ENCODE measurements at places on chromosomes 7 and 10.

GRCh38 chr10:76558586-76558985 lies 1079.0 kb downstream of the KCNMA1 start:
- ATAC-seq, result peak; percentile 17

GRCh38 chr10:97850446-97850845 lies 803 bp downstream of the GOLGA7B start:
- ATAC-seq, result peak; percentile 65

DNA sequence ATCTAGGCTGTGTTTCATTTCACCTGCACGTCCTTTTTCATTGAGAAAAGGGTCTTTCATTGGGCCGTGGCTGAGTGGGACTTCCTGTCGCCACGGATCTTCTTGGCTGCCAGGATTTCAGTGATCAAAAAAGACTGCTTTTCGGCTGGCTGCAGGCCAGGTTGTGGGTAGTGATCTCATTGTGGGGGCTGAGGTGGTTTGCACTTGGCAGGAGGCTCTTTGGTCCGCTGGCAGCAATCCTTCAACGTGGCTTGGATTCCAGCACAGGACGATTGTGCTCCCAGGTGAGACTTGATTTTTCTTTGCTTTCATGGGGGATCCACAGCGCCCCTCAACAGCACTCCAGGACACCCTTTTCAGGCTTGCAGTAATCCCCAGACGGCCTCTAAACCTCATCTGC lies 29.0 kb upstream of the ZNF273 start:
- ATAC-seq, result no peak

GRCh38 chr7:16535500-16535899 lies 8.9 kb downstream of the LRRC72 start:
- no peak for ATAC-seq

DNA sequence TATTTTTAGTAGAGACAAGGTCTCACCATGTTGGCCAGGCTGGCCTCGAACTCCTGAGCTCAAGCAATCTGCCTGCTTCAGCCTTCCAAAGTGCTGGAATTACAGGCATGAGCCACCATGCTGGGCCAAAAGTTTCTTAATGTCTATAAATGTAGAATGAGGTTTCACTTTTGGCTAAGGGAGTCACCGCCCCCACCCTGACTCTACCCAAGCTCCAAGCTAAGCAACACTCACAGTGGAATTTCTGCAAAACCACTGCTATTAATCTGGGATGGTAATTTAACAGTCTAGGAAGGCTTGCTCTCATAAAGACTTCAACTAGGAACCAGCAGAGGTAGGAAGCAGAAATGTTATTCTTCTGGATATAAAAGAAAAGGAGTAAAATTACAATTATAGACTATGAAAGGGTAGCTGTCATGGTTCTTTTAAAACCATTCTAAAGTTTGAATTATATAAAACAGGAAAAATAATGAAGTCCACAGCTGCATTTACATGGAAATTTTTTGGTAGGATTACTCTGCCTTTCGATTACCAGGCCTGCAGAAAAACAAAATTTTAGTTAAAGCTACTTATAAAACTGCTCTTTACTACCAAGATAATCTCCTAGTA lies 211.6 kb downstream of the SFMBT2 start:
- ATAC-seq, result no peak

DNA sequence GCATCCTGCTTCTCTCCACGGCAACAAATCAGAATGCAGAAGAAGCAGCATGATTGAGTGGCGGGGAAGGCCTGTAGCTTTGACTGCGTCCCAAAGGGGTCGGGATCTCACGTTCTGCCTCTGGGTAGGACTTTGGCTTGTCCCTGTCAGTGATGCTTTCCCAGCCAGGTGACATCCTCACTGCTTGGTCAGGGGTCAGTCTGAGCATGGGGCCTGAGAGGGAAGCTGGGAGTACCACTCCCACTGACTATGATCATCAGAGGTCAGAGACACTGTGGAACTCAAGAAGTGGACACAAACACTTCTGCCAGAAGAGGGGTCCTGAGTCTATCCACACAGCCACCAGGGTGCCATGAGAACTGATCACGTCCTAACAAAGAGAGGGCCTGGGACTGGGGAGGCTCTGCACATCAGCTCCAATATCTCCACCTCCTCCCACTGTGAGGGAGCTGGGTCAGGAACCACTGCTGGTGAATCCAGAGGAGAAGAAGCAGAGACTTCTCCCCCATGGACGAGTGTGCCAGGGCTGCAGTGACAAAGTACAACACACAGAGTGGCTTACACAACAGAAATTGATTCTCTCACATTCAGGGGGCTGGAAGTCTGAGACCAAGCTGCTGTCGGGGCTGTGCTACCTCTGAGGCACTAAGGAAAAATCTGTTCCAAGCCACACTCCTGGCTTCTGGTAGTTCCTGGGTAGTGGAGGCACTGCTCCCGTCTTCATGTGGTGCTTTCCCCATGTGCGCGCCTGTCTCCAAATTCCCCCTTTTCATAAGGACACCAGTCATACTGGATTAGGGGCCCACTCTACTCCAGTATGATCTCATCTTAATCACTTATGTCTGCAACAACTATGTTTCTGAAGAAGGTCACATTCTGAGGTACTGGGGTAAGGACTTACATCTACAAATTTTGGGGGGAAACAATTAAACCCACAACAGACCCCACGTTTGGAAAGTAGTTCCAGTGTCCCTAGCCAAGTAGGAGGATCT lies 131.1 kb downstream of the CYP26A1 start:
- ATAC-seq, result no peak

- no peak for ATAC-seq
These were observed 104.4 kb upstream of the FAM180A start for GRCh38 chr7:135853008-135853407.

- peak; percentile 52 for ATAC-seq
These were observed 238.5 kb downstream of the SEMA3A start for GRCh38 chr7:83956104-83956503.

DNA sequence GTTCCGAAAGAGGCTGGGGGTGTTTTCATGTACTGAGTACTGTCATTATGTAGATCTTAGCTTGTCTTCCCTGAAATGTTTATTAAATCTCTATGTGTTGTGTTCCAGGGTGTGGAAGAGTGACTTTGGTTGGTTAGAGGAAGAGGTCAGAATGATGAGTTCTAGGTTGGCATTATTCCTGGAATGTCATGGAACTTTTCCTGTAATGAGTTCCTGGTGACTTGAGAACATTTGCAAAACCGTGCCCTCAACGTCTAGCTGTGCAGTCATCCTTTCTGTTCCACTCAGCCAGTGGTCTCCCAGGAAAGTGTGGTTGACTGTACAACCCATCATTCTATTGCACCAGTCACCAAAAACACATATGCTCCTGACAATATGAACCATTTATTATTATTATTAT lies 129.6 kb downstream of the BICC1 start:
- ATAC-seq, result no peak

- ATAC-seq, result no peak
These were observed 20.5 kb downstream of the MMRN2 start for GRCh38 chr10:86936661-86937501.

GRCh38 chr10:63901228-63901627 lies 380.0 kb downstream of the REEP3 start:
- ATAC-seq, result no peak

GRCh38 chr7:158963771-158964241 lies 107.4 kb downstream of the DYNC2I1 start:
- no peak for ATAC-seq

- no peak for ATAC-seq
These were observed 2.9 kb downstream of the MIOS start for GRCh38 chr7:7569615-7570014.

GRCh38 chr7:37342176-37342687 lies 106.4 kb downstream of the ELMO1 start:
- no peak for ATAC-seq

GRCh38 chr10:45463244-45464116 lies 89.5 kb downstream of the ALOX5 start:
- no peak for ATAC-seq

GRCh38 chr7:69585169-69585568 lies 13.1 kb upstream of the AUTS2 start:
- no peak for ATAC-seq

DNA sequence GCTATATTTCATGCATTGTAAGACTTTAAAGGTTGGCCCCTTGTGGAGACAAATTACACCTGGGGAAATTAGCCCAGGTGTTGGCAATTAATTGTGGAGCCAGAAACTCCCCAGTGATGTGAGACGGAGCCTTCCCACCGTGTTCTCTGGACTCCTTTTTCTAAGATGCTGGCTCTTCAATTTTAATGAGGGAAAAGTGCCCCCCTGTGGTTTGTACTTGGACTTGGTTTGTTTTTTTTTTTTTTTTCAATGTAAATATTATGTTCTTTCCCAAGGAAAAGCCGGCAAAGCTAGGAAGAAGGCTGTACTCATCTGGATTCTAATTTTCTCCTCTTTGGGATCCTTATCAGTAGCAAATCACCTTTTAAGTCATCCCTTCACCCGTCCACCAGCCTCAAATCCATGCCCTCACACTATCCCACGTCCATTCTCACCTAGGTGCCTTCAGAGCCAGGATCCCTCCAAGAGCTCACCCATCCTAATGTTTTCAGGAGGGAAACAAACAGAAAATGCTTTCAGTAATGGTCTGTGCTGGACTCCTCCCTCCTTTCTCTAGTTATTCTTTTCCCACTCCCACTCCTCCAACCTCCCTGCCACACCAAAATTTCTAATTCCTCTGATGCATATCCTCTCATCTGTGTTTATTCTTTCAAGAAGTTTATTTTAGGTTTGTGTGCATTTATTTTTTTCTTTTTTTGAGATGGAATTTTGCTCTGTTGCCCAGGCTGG lies 20.4 kb upstream of the ST8SIA6 start:
- ATAC-seq, result no peak

- ATAC-seq, result peak; percentile 20
These were observed 55.5 kb upstream of the LOXL4 start for GRCh38 chr10:98323221-98324164.

DNA sequence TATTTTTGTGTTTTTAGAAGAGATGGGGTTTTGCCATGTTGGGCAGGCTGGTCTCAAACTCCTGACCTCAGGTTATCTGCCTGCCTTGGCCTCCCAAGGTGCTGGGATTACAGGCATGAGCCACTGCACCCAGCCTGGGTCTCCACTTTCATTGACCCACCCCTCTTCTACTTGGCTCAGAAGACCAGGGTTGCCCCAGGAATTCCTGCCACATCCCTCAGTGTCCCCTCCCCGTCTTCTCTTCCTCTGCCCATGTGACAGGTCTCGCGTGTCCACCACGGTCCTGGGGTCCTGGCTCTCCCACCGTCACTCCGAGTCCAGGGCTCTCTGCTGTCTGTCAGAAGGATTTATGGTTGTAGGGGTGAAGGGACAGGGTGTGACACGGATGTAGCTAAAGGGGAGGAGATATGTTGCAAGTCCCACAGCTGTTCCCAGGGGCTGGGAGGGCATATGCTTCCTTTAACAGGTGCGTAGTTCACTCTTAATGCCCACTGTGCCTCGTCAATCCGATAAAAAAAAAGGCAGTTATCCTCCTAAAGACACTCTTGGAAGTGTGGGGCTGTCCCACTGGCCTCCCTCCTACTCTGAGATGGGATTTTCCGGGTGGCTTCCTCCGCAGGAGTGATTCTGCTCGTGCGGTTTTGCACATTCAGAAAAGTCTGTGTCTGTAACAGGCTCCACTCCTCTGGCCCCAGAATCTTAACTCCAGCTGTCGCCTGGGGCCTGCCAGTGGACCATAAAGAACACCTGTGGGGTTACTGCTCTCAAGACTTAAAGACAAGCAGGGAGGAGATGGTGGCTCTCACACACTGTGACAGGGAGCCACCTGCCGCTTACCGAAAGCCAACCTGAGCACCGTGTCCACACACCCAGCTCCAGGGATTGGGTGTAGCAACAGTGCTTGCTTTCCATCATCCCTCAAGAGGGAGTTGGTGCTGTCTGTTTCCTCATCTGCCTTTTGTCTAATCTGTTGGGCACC lies 36.7 kb upstream of the SHH start:
- no peak for ATAC-seq

GRCh38 chr10:122178655-122179054 lies 92.4 kb upstream of the BTBD16 start:
- ATAC-seq, result no peak

GRCh38 chr10:26857991-26858706 lies 2.6 kb downstream of the ABI1 start:
- no peak for ATAC-seq

DNA sequence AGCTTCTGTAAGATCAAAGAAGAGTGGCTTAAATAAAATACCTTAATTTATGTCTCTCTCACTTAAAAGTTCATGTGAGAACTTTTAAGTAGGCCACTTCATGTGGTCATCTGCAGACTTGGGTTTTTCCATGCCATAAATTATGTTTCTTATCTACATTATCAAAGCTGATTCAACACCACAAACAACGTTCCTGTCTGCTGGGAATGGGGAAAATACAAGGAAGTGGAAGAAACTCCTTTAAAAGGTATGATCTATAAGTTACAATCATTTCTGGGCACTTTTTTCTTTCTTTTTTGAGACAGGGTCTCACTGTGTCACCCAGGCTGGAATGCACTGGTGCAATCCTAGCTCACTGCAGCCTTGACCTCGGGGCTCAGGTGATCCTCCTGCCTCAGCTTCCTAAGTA lies 16.9 kb upstream of the OTUD1 start:
- no peak for ATAC-seq

DNA sequence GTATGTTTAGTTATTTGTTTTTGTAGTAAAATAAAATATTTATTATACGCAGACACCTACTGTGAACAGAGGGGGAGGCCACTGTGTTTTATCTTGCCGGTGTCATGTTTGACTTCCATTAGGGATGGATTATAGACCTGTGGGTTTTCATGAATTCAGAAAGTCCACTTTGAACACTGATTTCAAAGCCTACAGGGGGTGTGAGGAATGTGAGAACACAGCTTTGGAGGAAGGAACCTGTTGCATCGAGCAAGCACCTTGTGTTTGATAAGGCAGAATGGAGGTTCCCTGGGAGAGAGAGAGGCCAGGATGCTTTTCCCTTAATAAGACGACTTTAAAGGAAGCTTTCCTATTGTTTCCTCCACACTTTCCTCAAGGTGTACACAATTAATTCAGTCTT lies 665.0 kb upstream of the MGMT start:
- ATAC-seq, result no peak

DNA sequence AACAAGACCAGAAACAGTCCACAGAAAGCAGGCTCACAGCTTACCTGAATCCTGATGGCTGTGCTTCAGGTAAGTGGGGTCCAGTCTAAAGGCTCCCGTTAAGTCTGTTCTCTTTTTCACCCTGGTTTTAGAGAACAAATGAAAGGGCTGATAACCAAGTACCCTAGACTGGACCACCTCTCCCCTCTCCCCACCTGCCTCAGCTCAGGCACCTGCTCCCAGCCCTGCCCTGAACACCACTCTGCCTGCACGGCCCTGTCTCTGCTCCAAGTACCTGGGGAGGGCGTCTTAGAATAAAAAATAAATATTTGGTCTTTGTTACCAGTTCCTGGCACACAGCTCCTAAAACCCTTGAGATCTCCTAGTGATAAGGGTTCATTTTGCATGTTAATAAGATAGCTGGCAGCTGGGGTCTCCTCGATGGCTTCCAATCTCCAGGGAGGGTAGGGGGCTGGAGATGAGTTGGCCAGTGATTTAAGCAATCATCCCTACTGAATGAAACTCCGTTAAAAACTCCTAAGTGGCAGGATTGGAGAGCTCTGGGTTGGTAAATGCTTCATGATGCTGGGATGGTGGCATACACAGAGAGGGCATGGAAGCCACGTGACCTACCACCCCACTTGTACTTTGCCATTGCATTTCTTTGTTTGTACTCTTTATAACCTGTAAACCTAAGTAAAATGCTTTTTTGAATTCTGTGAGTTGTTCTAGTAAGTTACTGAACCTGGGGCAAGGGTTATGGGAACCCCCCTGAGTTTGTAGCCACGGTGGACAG lies 29.8 kb upstream of the FIGNL1 start:
- ATAC-seq, result no peak

- no peak for ATAC-seq
These were observed 102.1 kb upstream of the ZNF746 start for GRCh38 chr7:149599636-149600206.

- no peak for ATAC-seq
These were observed 38.0 kb upstream of the ZNRF2 start for GRCh38 chr7:30246392-30246791.
